ENCODE measurements at places on chromosomes 5 and 9.

- no peak for DNase-seq
These were observed 7.7 kb upstream of the SEMA5A start for GRCh38 chr5:9553561-9553960.

GRCh38 chr9:77502568-77502967 lies 145.6 kb downstream of the GNA14 start:
- no peak for DNase-seq

- no peak for DNase-seq
These were observed 27.6 kb upstream of the RETREG1 start for GRCh38 chr5:16644301-16644889.

DNA sequence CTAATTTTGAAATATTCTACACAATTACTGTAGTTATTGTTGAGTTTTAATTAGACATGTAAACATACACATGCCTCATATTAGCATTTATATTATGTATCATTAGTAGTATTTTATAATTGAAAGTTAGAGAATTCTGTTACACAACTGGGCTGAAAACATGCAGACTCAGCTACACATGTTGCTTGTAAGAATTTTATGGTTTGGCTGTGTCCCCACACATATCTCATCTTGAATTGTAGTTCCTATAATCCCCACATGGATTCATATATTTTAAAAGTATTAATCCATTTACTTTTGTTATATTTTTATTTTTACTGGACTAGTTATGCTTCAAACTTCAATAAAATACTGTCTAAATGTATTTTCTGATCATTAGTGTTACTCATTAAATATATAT lies 2075.3 kb upstream of the C9orf72 start:
- no peak for DNase-seq

GRCh38 chr5:36529142-36529541 lies 77.3 kb upstream of the SLC1A3 start:
- no peak for DNase-seq

- no peak for DNase-seq
These were observed 91.0 kb downstream of the SNX18 start for GRCh38 chr5:54608423-54609085.

- DNase-seq, result no peak
These were observed 27.2 kb downstream of the RUSC2 start for GRCh38 chr9:35517131-35517530.

DNA sequence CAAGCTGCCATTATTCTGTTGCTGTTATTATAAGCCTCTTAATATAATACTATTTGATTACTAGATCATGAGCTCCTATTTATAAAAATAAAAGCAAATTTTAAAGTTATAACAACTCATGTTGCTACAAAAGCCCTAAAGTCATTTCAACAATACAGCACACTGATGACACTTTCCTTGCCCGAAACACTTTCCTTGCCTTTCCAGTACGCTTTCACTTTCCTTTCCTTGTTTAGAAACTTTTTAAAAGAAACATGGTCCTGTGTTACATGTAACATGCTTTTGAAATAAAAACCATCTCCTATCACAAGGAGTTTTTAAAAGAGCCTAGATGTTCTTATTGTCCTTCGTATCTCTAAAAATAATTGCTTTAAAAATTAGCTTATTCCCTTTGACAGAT lies 688.4 kb downstream of the PTPRD start:
- DNase-seq, result no peak

GRCh38 chr5:157390551-157391297 lies 69.3 kb upstream of the NIPAL4 start:
- peak; percentile 42 for DNase-seq

DNA sequence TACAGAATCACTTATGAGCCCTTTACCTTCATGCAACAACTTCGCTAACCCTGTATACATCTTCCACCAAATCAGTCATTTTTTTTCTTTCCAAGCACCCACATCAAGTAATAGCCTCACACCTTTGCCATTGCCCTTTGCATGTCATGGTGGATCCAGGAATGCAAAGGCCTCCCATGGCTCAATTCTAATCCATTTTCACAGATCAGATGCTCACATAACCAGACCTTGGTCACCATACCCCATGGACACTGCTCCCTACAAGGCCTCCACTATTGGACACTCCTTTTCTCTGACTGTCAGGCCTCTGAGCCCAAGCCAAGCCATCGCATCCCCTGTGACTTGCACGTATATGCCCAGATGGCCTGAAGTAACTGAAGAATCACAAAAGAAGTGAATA lies 179.5 kb downstream of the RASEF start:
- DNase-seq, result no peak
